ENCODE measurements at places on chromosomes 3 and 15.
A peak's percentile ranks its signal among the peaks of the same experiment; 100 is the strongest.

DNA sequence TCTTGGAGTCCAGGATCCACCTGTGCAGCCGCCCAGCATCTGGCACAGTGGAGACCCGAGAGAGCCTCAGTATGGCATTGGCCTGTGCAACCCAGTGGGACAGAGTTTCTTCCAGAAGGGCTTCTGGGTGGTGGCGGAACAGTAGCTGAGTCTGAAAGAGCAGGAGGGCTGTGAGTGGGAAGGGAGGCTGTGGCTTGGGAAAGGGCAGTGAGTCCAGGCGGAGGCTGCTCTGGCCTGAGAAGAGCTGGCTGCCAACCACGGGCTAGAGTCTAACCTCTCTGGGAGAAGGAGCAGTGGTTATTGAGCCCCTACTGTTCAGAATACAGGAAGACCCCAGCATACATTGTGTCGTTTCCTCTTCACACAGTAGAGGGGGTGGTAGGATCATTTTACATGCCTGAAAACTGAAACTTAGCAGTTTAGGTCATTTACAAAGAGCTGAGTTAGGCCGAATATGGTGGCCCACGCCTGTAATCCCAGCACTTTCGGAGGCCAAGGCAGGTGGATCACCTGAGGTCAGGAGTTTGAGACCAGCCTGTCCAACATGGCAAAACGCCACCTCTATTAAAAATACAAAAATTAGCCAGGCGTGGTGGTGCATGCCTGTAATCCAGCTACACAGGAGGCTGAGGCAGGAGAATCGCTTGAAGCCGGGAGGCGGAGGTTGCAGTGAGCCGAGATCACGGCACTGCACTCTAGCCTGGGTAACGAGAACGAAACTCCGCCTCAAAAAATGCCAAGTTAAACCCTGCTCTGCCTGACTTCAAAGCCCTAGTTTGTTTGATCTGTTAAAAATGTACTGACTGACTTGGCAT, 3.2 kb downstream of the AEN start:
- DNase-seq = peak; percentile 58

- DNase-seq = no peak
Observed at GRCh38 chr3:181454451-181455027, 257.2 kb upstream of the SOX2 start.

GRCh38 chr3:79268422-79268821, 499.4 kb downstream of the ROBO1 start:
- no peak for DNase-seq

DNA sequence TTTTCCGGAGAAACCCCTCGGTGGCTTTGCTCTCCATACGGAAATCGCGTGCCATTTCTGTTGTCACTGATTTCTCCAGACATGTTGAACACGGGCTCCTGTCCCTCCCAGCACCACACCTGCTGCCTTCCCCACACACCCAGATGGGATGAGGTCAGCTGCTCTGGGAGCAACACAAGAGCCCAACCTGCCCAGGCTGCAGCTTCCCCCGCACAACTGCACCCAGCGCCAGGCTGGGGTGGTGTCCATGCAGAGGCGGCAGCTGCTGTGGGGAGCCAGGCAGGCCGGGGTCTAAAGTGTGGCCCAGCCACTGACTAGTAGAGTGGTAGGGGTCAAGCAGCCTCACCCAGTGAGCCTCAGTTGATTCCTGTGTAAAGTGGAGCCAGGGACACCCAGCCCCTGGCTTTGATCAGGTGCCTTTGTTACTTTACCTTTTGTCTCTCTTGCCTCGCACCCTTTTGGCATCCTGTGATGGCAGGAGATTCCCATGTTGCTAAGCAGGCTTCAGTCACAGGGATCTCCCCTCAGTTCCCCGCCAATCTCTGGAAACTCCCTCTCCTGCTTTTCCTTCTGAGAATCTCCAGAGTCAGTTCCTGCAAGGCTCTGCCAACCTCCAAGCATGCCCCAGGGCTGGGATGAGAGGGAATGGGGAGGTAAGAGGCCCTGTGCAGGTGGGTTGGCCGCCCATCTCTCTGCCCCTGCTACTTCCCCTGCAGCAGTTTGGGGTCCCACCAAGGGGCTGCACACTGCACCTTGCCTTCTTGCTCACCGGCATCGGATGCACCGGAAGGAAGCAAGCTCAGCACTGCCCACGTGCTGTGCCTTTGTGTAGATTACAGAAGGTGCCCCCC, 91.8 kb upstream of the ALDH1A3 start:
- no peak for DNase-seq

- DNase-seq = no peak
Observed at GRCh38 chr3:29775340-29775739, 494.5 kb downstream of the RBMS3 start.
